ENCODE measurements at places on chromosomes 5 and 9. TPM values are rescaled to one million over a fixed set of nuclear protein-coding genes. Genes with fewer than 3 reads are reported as not detected.

Gene OTP
- polyA plus RNA-seq, result not detected

Gene PSIP1
- 44.6 TPM for polyA plus RNA-seq

Gene GHR
- polyA plus RNA-seq, result 0.54 TPM

Gene MGAT4B
- polyA plus RNA-seq, result 35.8 TPM

Gene SIGMAR1
- polyA plus RNA-seq, result 19.4 TPM

Gene FABP6
- not detected for polyA plus RNA-seq

Gene TXNDC8
- polyA plus RNA-seq, result not detected

Gene PCDHB16
- polyA plus RNA-seq, result 0.04 TPM

GRCh38 chr9:135447126-135447525, 32.5 kb upstream of the PPP1R26 start:
- no peak overlapping the region for H3K27ac ChIP-seq
- H3K4me3 ChIP-seq, result no peak overlapping the region
- DNase-seq, result no peak
- H3K4me1 ChIP-seq, result no peaks in the 10 kb centered on the region

DNA sequence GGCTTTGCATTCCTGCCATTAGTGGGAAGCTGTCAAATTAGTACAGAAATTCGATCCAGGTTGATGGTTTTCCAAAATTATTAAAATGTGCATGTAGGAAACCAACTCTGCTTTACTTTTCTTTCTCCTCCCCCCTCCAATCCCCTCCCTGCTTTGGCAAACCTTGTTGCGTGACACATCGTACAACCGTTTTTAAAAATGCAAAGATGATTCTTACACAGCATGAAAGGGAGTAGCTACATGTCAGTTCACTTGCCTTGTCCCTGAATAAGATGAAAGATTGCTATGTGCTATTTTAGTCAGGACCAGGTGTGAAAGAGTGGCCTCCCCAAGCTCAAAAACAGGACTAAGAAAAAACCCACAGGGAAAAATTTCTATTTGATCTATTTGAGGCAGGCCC, 11.7 kb downstream of the SNCAIP start:
- no peaks in the 10 kb centered on the region for H3K4me1 ChIP-seq
- H3K27me3 ChIP-seq, result no peaks in the 10 kb centered on the region
- no peaks in the 10 kb centered on the region for H3K36me3 ChIP-seq
- no peak overlapping the region for H3K4me3 ChIP-seq

GRCh38 chr9:135239100-135239768, 151.8 kb downstream of the OLFM1 start:
- no peaks in the 10 kb centered on the region for H3K36me3 ChIP-seq
- H3K27ac ChIP-seq, result no peak overlapping the region
- no peak overlapping the region for H3K4me3 ChIP-seq
- peaks cover 23% of the 10 kb centered on the region for H3K27me3 ChIP-seq
- H3K4me1 ChIP-seq, result no peaks in the 10 kb centered on the region

DNA sequence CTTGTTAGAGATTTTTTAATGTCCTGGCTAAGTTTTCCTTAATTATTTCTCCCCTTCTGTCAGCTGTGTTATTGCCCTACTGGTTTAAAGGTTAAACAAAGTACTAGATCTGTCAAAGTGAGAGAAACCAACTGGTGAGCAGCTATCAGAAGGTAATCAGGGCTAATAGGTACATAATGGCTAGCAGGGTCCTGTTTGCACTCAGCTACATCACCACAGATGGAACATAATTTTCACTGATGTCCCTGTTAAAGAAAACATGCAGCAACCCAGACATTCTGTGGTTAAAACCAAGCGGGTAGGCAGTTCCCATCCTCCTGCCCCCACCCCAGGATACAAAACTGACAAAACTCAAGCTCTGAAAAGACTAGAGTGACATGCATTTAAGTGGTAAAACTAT, 473.9 kb downstream of the NR2F1-AS1 start:
- no peak overlapping the region for H3K27ac ChIP-seq
- DNase-seq, result no peak
- H3K27me3 ChIP-seq, result no peaks in the 10 kb centered on the region
- no peak overlapping the region for H3K4me3 ChIP-seq
- no peaks in the 10 kb centered on the region for H3K4me1 ChIP-seq
- no peaks in the 10 kb centered on the region for H3K36me3 ChIP-seq

DNA sequence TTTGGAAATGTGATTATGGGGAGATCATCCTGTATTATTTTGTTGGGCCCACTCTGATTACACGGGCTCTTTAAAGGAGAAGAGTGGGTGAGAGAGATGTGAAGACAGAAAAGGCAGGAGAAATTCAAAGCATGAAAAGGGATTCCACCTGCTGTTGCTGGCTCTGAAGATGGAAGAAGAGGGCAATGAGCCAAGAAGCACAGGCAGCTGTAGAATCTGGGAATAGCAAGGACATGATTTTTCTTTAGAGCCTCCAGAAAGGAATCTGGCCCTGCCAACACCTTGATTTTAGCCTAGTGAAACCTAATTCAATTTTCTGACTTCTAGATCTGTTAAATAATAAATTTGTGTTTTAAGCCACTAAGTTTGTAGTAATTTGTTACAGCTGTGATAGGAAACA, 11.3 kb downstream of the C9 start:
- DNase-seq, result no peak
- H3K36me3 ChIP-seq, result no peaks in the 10 kb centered on the region
- H3K4me1 ChIP-seq, result no peaks in the 10 kb centered on the region
- H3K4me3 ChIP-seq, result no peak overlapping the region

- H3K4me1 ChIP-seq, result peaks cover 15% of the 10 kb centered on the region
- H3K27ac ChIP-seq, result peak overlapping the region; percentile 77
- peaks cover 28% of the 10 kb centered on the region for H3K36me3 ChIP-seq
- H3K4me3 ChIP-seq, result no peak overlapping the region
Measured at GRCh38 chr5:157516006-157516405, 56.0 kb downstream of the NIPAL4 start.

DNA sequence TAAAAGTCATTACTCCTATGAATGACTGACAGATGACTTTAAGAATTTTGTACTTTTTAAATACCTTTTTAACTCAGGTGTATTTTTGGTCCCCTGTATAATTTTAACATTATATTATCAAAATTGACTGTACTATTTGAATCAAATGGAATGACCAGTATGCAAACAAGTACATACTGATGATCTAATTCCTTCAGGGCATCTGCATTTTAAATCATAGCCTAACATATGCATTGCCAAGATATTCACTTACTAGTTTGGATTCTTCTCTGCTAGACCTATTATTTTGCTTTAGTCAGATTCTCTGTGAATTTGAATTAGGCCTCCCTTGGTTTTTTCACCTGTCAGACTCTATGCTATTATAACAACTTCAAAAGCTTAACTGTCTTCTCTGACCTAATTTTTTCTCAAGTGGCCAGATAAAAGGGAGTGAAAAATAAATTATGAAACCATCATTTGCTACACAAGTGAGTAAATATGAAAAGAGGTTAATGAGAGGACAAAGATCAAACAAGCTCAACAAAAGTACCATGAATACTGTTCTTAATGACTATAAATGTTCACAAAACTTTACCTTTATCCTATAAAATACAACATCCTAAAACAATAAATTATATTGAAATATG, 1505.2 kb upstream of the CDH9 start:
- H3K4me1 ChIP-seq, result no peaks in the 10 kb centered on the region
- H3K4me3 ChIP-seq, result no peak overlapping the region
- DNase-seq, result no peak
- H3K27ac ChIP-seq, result no peak overlapping the region
- H3K36me3 ChIP-seq, result no peaks in the 10 kb centered on the region

GRCh38 chr5:24643156-24643555, 1.6 kb downstream of the CDH10 start:
- H3K27me3 ChIP-seq, result peaks cover 9% of the 10 kb centered on the region
- no peak overlapping the region for H3K4me3 ChIP-seq
- no peak for DNase-seq
- H3K4me1 ChIP-seq, result peaks cover 8% of the 10 kb centered on the region
- H3K27ac ChIP-seq, result no peak overlapping the region
- no peaks in the 10 kb centered on the region for H3K36me3 ChIP-seq

GRCh38 chr5:173686950-173687349, 70.5 kb upstream of the BOD1 start:
- no peaks in the 10 kb centered on the region for H3K36me3 ChIP-seq
- H3K4me1 ChIP-seq, result peaks cover 27% of the 10 kb centered on the region
- DNase-seq, result no peak
- H3K4me3 ChIP-seq, result no peak overlapping the region

GRCh38 chr5:173187054-173187743, 42.9 kb downstream of the BNIP1 start:
- DNase-seq, result no peak
- H3K4me3 ChIP-seq, result no peak overlapping the region
- no peaks in the 10 kb centered on the region for H3K36me3 ChIP-seq
- H3K27ac ChIP-seq, result no peak overlapping the region

DNA sequence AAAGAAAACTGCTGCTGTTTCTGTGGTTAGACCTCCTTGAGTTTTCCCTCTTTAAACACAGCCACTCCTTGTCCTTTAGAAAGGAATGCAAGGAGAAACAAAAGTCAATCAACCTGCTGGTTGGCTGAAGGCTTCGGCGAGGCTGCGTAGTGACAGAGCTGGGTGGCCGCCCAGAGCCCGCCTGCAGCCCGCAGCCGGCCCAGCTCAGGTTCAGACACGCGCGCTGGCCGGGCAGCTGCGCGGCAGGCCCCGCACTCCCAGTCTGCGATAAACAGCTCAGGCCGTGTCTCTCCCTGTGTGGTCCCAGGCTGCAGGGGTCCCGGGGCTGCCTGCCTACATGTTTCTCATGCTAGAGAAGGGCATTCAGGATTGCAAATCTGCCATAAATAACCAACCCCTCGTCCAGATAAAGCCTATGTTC, 115.4 kb downstream of the HSD17B3 start:
- no peaks in the 10 kb centered on the region for H3K4me1 ChIP-seq
- no peaks in the 10 kb centered on the region for H3K36me3 ChIP-seq
- H3K27ac ChIP-seq, result no peak overlapping the region
- no peak for DNase-seq
- no peaks in the 10 kb centered on the region for H3K27me3 ChIP-seq
- no peak overlapping the region for H3K4me3 ChIP-seq

DNA sequence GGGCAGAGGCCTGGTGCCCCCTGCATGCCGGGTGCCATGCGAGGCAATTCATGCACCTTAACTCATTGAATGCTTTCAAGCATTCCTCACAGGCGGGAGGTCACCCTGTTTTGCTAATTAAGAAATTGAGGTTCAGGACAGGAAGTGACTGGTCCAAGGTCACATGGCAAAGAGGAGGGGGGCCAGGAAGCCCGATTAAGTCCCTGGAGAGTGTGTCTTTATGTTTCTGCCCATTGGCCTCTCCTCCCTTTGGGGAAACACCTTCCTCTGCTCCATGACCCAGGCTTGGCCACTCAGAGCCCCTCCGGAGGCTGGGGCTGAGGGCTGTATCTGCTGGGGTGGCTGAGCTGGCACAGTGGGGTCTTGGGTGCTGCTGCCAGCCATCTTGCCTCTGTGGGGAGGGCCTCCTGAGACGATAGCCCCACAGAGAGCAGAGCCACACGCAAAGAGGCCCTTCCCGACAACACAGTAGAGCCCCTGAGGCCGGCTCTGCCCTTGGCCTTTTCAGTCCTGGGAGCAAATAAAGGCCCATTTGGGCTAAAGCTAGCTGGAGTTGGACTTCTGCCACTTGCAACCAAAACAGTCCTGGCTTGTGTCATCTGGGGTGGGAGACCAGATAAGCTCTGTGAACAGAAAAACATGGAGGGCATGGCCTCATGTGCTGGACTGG, 90.8 kb upstream of the NEURL1B start:
- DNase-seq, result peak; percentile 56
- no peaks in the 10 kb centered on the region for H3K36me3 ChIP-seq
- H3K4me1 ChIP-seq, result no peaks in the 10 kb centered on the region
- H3K27me3 ChIP-seq, result no peaks in the 10 kb centered on the region

- no peaks in the 10 kb centered on the region for H3K36me3 ChIP-seq
- H3K4me3 ChIP-seq, result no peak overlapping the region
- no peak overlapping the region for H3K27ac ChIP-seq
- no peaks in the 10 kb centered on the region for H3K4me1 ChIP-seq
- no peaks in the 10 kb centered on the region for H3K27me3 ChIP-seq
Measured at GRCh38 chr5:109877670-109878045, 187.9 kb downstream of the MAN2A1 start.

- H3K4me1 ChIP-seq, result no peaks in the 10 kb centered on the region
- no peak overlapping the region for H3K4me3 ChIP-seq
- H3K27me3 ChIP-seq, result peaks cover 4% of the 10 kb centered on the region
- no peak overlapping the region for H3K27ac ChIP-seq
Measured at GRCh38 chr5:157956271-157956885, 97.4 kb upstream of the CLINT1 start.

DNA sequence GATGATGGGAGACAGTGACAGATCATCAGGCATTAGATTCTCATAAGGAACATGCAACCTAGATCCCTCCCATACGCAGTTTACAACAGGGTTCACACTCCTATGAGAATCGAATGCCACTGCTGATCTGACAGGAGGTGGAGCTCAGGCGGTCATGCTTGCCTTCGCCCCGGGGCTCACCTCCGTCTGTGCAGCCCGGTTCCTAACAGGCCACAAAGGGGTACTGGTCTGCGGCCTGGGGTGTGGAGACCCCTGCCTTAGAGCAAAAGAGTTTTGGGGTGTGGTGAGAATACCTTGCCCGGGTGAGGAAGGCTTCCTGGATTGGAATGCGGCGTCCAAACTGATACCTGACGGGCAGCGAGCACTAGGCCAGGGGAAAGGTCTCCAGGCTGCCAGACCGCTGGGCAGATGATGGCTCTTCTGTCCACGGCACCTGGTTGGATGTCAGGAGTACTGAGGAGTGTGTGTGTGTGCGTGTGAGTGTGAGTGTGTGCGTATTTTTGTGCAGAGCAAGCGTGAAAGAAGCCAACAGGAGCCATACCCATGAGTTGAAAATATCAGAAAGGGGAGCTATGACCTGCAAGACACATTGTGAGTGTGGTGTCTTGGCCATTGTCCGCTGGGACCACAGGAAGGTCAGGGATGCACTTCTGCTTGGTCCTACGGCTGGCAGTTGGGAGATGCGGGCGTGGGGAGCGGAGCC, 55.4 kb downstream of the ACER2 start:
- DNase-seq, result no peak
- H3K27ac ChIP-seq, result no peak overlapping the region
- no peaks in the 10 kb centered on the region for H3K27me3 ChIP-seq
- H3K4me1 ChIP-seq, result no peaks in the 10 kb centered on the region

GRCh38 chr5:97417986-97418385, 234.9 kb upstream of the RIOK2 start:
- H3K27me3 ChIP-seq, result no peaks in the 10 kb centered on the region
- no peak overlapping the region for H3K4me3 ChIP-seq
- H3K27ac ChIP-seq, result no peak overlapping the region
- H3K36me3 ChIP-seq, result no peaks in the 10 kb centered on the region
- DNase-seq, result no peak
- H3K4me1 ChIP-seq, result no peaks in the 10 kb centered on the region

GRCh38 chr9:28163619-28164018, 590.3 kb upstream of the C9orf72 start:
- H3K27me3 ChIP-seq, result no peaks in the 10 kb centered on the region
- no peak for DNase-seq
- no peaks in the 10 kb centered on the region for H3K4me1 ChIP-seq

DNA sequence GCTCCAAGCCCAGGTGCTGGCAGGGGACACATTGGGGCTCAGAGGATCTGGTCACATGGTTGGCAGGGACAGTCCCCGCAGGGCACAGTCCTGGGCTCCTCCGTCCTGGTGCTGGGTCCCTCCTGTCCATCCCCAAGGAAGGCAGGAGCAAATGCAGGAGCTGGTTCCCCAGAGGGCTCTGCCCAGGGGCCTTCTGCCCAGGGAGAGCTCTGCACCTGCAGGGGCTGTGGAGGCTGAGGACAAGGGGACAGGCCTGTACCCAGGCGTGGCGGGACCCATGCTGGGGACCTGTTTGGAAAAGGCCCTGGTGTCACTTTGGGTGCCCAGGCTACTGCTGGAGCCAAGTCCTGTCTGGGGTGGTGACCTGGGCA, 7.2 kb downstream of the SPATA31E1 start:
- no peaks in the 10 kb centered on the region for H3K36me3 ChIP-seq
- no peak overlapping the region for H3K27ac ChIP-seq
- DNase-seq, result no peak
- H3K27me3 ChIP-seq, result peaks cover 6% of the 10 kb centered on the region
- no peaks in the 10 kb centered on the region for H3K4me1 ChIP-seq
- no peak overlapping the region for H3K4me3 ChIP-seq

Data from spleen (tissue), 13 donors.